ENCODE measurements at places on chromosomes 1 and 21. TPM values are rescaled to one million over a fixed set of nuclear protein-coding genes. Genes with fewer than 3 reads are reported as not detected.
A peak's percentile ranks its signal among the peaks of the same experiment; 100 is the strongest.

DNA sequence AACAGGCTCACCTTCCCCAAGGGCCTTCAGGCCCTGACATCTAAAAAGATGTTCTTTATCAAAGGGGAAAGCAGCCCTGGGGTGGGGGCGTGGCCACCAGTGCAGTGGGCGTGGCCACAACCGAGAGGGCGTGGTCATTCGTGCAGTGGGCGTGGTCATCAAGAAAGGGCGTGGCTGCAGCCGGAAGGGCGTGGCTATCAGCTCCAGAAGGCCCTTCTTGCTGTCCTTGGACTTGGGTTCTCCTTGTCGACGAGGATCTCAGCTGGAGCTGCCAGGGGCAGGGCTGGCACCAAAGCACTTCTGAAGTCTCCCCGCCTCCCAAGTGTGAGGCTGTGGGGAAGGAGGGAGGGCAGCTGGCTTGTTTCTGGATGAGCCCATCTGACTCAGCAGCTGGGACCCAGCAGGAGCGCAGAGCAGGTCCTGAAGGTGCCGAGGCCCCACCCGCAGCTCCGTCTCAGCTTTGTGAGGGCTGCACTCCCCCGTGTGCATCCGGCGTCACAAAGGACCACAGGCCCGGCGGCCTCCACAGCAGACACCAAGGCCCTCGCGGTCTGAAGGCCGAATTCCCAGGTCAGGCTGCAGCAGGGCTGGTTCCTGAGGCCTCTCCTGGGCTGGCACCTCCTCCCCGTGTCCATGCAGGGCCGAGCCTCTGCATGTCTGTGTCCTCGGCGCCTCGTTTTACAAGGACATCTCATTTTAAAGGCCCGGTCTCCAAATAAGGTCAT is 12.8 kb downstream of the PDE9A start:
- DNase-seq = no peak

The ARHGEF16 gene
- polyA plus RNA-seq = 25.8 TPM

GRCh38 chr1:210263963-210264362 is 31.4 kb downstream of the SERTAD4 start:
- DNase-seq = no peak

DNA sequence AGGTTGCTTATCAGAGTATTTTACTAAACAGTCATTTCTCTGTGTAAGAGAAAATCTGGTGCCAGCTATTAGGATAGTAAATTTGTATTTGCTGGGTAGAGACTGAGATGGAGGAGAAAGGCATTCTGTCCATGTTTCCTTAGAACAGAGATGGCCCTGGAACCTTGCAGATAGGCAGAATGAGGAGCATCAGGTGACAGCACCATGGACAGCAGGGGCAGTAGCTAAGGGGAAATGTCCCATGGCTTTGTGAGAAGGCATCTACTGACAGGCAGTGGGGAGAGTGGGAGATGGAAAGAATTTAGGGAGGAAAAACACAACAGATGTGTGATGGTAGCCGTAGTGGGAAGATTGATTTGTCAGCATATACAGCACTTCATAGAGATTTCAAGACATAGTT is 105.0 kb downstream of the PRRX1 start:
- no peak for DNase-seq

DNA sequence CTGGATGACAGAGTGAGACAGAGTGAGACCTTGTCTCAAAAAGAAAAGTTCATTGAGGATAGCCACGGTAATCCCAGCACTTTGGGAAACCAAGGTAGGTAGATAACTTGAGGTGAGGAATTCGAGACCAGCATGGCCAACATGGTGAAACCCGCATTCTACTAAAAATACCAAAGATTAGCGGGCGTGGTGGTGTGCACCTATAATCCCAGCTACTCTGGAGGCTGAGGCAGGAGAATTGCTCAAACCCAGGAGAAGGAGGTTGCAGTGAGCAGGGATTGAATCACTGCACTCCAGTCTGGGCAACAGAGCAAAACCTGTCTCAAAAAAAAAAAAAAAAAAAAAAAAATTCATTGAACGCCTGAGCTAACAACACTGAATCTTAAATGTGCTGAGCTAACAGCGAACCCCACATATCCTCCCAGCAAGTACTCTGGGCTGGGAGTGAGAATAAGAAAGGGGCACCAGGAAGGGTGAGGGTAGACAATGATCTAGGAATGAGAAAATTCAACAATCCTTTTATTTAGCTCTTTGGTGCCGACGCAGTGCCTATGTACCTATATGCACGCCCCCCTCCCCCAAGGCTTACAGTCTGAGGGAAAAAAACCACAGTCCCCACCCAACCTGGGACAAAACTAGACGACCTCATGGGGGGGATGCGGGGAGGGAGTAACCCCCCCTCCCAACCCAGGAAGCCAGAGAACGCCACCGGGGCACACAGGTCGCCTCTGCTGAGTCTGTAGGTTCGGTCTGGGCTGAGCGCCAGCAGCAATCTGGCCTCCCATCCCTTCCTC is 1.4 kb upstream of the CACNA1S start:
- no peak for DNase-seq

DNA sequence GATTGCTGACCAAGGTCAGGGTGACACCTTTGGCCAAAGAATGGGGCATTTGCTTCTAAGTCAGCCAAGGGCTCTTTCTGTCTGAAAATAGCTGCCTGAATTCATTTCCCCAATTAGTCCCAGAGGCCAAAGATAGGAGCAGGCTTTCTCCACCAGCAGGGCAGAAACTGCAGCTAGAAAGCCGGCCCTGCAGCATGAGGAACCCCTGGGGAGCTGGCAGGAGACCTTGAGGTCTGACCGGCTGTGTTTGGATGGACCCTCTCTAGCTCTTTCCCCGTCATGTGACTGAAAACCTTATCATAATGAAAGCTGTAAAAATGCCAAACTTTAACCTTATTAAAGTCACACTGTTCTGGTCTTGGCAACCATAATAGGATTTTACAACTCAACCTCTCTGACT is 93.4 kb downstream of the CD58 start:
- no peak for DNase-seq

DNA sequence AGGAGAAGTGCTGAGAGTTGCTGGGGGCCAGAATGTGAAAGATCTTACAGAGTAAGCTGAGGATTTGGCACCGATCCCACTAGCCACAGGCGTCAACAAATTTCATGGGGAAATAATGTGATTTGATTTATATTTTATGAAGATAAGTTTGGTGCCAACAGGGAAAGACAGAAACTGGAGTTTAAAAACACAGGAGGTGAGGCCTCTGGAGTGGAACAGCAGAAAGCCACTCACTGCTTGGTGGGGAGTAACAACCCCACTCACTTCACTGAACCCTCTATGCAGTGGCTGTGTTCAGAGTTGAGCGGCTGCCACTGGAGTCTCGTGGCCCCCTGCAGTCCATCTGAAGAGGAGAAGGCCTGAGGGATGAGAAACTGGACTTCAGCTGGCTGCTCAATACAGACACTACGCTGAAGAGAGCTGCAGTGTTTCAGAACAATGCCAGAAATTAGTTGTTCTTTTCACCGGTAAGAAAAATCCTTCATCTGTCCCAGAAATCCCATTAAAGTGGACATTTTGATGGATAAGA is 48.0 kb upstream of the RXRG start:
- DNase-seq = no peak

GRCh38 chr1:240000634-240001033 is 91.0 kb upstream of the FMN2 start:
- DNase-seq = no peak

- DNase-seq = peak; percentile 53
Measured at GRCh38 chr1:30763651-30764248, 6.2 kb upstream of the LAPTM5 start.

- DNase-seq = no peak
Measured at GRCh38 chr1:114032271-114033215, 53.3 kb downstream of the OLFML3 start.

GRCh38 chr1:109901524-109902145 is 9.0 kb upstream of the CSF1 start:
- no peak for DNase-seq

- DNase-seq = no peak
Measured at GRCh38 chr1:186804679-186805078, 24.1 kb upstream of the PLA2G4A start.

- DNase-seq = no peak
Measured at GRCh38 chr1:115320377-115320776, 17.7 kb downstream of the NGF start.
